ENCODE measurements at places on chromosomes 12 and 14. TPM values are rescaled to one million over a fixed set of nuclear protein-coding genes. Genes with fewer than 3 reads are reported as not detected.

GRCh38 chr14:73290279-73290678 is 53.0 kb downstream of the PAPLN start:
- DNase-seq, result no peak

DNA sequence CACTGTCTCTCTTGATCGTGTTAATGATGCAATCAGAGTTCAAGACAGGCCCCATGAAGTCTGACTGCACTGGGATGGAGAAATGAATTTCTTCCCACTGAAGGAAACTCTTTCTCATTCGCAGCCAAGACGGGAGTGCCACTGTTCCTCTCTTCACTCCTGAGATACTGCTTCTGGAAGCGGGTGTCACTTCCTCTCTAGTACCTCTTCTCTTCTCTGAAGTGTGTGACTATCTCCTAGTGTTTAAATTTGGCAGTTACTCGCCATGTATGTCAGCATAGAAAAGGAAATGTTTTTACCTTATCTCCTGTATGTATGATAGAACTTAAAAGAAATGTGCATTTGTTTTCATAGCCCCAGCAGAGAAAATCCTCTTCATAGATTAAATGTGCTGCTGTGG is 215.2 kb downstream of the ANO6 start:
- no peak for DNase-seq

GRCh38 chr12:109047081-109047805 is 5.1 kb upstream of the USP30 start:
- DNase-seq, result no peak

DNA sequence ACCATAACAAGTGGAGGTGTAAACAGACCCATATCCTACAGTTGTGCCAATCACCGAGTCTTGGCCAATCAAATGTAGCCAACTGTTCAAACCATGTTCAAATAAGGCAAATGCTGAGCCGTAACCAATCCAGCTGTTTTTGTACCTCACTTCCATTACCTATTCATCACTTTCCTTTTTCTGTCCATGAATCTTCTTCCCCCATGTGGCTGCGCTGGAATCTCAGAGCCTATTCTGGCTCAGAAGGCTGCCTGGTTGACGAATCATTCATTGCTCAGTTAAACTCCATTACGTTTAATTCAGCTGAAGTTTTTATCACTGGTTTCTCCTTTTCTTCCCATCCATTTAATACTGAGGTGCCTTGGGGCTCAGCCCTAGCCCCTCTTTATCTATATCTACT is 71.1 kb downstream of the TBC1D30 start:
- no peak for DNase-seq

GRCh38 chr12:104281636-104282035 is 21.9 kb upstream of the EID3 start:
- DNase-seq, result no peak

DNA sequence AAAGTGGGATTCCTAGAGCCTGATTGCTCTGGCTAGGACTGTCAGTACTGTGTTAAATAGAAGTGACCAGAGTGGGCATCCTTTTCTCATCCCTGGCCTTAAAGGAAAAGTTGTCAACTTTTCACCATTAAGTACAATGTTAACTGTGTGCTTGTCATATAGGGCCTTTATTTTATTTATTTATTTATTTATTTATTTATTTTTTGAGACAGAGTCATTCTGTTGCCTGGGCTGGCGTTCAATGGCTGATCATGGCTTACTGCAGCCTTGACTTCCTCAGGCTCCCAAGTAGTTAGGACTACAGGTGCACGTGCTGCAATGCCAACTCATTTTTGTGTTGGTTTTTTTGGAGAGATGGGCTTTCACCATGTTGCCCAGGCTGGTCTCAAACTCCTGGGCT is 11.6 kb downstream of the SH2B3 start:
- no peak for DNase-seq

- DNase-seq, result no peak
These were observed 146.8 kb downstream of the TMTC2 start for GRCh38 chr12:82833481-82833880.

DNA sequence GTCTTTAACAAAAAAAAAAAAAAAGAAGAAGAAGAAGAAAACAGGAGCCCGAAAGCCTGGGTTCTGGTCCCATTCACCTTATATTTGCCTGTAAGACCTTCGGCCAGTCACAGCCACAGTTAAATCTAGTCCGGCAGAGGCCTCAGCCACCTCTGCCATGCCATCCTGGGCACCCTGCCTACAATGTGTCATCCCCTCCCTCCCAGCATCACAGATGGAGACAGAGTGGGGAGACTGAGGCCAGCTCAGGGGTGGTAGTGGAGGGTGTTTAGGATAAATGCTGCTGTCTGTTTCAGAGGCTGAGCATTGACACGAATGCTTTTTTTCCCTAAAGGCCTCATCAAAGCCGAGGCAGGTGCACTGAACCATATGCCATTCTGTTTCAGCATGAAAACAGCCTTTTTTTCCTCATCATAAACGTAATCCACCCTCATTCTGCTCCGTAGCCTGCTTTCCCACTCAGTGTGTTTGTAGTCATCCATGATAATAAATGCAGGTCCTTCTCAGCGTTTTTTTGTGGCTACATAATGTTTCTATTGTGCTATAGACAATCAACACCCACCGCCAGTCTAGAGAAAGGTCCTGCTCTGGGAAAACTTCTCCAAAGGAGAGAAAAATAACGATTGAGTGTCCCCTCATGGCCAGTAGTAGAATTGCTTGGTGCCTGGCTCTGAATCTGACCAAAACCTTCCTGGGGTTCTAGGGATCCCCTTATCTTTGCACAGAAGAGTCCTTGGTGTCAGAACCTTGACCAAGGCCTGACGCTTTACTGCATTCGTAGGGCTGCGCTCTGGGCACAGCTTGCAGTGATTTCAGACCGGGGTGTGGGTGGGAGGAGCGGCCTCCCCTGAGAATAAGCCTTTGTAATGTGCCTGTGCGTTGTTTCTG is 41.1 kb upstream of the TSPAN9 start:
- no peak for DNase-seq

- DNase-seq, result no peak
These were observed 136.0 kb downstream of the ADGRD1 start for GRCh38 chr12:131089531-131090273.

GRCh38 chr14:60093606-60094005 is 1.9 kb downstream of the PCNX4 start:
- DNase-seq, result no peak

The OR10A7 gene
- not detected for polyA plus RNA-seq

The LGALS3 gene
- 22.8 TPM for polyA plus RNA-seq

The HHIPL1 gene
- 1.3 TPM for polyA plus RNA-seq

The FGF23 gene
- 0.08 TPM for polyA plus RNA-seq

The C12orf43 gene
- polyA plus RNA-seq, result 17.2 TPM

Data from right renal cortex interstitium (tissue), 3 donors.